ACHN (cell line): ENCODE measurements at places on chromosomes 4 and X.

GRCh38 chr4:12588582-12588981, 895.6 kb downstream of the RAB28 start:
- DNase-seq: no peak

GRCh38 chrX:20317873-20318272, 51.2 kb upstream of the RPS6KA3 start:
- DNase-seq: no peak

DNA sequence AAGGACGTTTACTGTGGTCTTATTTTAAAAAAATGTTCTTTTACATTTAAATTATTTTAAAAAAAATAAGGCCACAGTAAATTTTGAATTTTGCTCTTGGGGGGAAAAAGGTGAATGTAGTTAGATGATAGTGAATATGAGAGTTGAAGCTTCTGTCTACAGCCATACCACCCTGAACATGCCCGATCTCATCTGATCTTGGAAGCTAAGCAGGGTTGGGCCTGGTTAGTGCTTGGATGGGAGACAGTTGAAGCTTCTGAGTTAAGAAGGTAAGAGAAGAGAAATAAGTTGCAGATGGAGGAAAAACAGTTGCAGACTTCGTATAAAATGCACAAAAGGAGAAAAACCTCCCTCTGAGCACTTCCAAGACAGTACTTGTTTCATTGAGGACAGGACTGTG, 115.6 kb upstream of the NR3C2 start:
- no peak for DNase-seq

DNA sequence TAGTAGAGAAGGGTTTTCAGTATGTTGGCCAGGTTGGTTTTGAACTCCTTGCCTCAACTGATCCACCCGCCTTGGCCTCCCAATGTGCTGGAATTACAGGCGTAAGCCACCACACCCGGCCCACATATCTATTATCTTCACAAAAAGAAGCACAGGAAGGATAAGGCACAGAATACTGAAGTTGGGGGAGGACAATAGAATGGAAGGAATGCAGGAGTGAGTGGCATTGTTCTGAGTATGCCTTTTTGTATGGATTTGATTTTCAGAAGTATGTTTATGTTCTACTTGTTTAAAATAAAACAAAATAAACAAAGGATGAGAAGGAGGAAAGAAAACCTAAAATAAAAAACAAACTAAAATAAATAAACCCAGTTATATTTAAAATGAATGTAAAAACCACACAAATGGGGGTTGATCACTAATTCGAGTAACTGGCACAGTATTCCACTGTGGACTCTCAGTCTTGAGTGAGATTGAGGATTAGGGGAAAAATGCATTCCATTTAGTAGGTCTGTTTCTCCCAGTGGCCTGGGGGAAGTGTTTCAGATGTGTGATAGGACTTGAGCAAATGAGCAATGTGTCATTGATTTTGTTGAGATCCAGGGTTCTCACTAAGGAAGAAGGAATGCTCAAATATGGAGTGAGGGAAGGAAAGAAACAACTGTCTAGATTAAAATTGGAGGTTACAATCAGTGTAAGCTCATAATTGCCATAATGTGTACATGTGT, 109.0 kb upstream of the C1QTNF7 start:
- no peak for DNase-seq

DNA sequence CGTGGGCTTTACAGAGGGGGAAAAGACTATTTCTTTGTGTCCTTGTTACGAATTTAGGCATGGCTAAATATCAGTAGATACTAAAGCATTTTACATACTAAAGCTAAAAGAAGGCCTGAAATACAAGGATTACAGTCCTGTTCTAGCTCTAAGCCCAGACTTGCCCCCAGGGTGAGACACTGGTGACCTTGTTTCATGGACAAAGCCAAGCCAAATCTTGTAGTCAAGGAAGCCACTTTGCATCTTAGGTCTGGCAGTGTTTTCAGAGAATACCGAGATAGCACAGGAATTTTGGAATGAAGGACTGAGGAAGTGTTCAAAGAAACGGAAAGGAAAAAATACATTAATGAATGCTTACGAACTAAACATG, 733 bp upstream of the G3BP2 start:
- no peak for DNase-seq

DNA sequence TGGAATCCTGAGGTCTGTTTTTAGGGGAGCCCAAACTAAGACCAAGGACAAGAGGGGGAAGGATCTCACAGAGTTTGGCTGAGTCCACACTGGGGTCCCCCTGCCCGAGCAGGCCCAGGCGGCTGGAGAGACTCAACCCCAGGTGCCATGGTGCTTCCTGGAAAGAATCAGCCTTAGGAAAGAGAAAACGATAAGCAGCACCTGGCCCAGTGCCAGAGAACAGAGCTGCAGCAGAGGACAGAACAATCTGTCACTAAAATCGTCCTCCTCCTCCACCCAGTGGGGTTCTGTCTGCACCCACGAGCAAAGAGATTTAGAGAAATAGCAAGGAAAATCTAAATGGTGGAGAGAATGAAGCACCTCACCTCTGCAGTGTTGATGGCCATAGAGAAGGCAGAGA, 470.5 kb downstream of the BCOR start:
- no peak for DNase-seq

DNA sequence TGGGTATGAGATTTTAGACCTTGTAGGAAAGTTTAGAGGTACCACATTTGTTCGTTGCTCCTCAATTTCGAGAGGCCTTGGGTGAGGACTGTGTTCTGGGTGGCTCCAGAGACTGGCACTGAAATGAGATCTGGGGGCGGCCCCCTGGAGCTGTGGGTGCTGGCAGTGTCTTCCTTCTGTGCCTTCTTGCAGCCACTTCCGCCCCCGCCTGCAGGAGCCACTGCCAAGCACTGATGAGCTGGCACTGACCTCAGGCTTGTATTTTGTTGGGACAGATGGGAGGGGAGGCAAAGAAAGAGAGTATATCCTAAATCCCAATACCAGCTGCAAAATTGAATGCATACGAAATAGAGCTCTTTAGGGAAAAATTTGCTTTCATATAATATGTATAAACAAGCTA, 64.5 kb upstream of the CLDN34 start:
- DNase-seq: no peak

GRCh38 chr4:4408132-4408523, 21.2 kb downstream of the NSG1 start:
- DNase-seq: no peak

- no peak for DNase-seq
Measured at GRCh38 chr4:124028182-124028581, 631.6 kb downstream of the SPRY1 start.

DNA sequence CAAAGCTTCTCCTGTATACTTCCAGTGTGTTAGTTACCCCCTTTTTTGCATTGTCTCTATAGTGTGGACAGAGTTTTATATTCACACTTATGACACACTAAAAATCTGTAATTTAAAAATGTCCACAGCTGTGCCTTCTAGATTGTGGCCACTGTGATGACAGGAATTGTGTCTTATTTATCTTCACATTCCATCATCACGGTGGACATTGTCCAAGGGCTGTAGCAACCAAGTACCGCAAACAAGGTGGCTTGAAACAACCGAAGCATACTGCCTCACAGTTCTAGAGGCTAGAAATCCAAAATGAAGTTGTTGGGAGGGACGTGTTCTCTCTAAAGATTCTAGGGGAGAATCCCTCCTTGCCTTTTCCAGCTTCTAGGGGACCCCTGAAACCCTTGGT, 32.3 kb downstream of the CHRNA9 start:
- no peak for DNase-seq

DNA sequence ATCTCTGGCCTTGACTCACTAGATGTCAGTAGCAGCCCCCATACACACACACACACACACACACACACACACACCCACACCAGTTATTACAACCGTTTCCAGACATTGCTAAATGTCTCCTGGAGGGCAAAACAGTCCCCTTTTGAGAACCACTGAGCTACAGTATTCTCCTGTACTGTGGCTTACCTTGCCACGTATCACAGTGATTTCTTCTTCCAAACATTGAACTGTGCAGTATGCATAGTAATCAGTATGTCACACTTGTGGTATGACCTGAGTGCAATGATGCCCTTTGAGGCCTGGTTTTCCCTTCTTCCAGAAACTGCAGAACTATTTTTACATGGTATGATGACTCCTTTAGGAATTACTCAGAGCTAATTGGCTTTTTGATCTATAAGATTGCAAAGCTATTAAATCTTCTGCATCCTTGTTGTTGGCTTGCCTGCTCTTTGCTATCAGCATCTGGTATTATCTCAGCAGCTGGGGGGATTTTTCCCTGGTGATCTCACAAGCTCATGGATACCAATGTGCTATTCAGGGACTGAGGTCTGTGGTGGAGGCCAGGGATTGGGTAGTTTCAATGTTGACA, 3.6 kb upstream of the THOC2 start:
- DNase-seq: peak; percentile 1

DNA sequence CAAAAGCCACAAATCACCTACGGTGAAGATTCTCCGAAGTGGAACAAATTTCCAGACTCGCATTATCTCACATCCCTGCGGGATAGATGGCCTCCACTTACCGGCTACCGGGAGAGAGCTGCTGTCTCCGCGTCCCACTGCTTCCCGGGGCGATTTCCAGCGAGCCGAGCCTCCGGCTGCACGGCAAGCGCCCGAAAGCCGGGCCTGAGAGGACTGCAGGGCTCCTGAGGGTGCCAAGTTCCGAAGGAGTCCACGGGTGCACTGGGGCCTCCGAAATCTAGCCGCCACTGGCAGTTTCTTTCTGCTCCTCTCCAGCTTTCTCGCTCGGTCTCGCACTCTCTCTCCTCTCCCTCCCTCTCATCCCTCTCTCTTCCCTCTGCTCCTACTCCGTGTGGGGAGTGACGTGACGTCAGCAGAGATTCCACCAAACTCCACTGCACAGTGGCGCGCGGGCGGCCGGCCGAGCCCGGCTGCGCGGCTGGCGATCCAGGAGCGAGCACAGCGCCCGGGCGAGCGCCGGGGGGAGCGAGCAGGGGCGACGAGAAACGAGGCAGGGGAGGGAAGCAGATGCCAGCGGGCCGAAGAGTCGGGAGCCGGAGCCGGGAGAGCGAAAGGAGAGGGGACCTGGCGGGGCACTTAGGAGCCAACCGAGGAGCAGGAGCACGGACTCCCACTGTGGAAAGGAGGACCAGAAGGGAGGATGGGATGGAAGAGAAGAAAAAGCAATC, 14.0 kb upstream of the PITX2 start:
- DNase-seq: peak; percentile 86

GRCh38 chrX:41076742-41077141, 8.5 kb upstream of the USP9X start:
- DNase-seq: no peak

DNA sequence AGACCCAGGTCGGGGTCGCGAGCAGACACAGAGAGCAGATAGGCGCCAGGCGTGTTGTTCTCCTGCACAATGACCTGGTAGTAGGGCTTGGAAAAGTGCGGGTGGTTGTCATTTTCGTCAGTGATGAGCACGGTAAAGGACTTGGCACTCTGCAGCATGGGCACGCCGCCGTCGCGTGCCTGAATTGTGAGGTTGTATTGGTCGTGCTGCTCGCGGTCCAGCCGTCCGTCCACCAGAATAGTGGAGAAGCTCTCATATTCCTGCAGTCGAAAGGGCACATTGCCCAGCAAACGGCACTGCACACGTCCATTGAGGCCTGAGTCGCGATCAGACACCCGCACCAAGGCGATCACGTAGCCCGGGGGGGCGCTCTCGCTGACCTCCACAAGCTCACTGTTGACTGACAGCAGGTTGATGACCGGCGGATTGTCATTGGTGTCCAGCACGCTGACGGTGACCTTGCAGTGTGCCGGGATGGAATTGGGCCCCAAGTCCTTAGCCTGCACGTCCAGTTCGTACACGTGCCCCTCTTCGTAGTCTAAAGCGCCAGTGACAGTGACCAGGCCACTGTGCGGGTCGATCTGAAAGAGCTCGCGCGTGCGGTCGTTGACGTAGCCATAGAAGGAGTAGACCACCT, 2.8 kb downstream of the PCDH19 start:
- DNase-seq: no peak

GRCh38 chr4:149972407-149972806, 105.8 kb upstream of the DCLK2 start:
- DNase-seq: no peak

GRCh38 chr4:4585012-4585670, 43.3 kb upstream of the STX18 start:
- DNase-seq: no peak

GRCh38 chr4:87339440-87339839, 16.8 kb upstream of the HSD17B13 start:
- no peak for DNase-seq

- no peak for DNase-seq
Measured at GRCh38 chr4:108272046-108272445, 103.3 kb upstream of the LEF1 start.

DNA sequence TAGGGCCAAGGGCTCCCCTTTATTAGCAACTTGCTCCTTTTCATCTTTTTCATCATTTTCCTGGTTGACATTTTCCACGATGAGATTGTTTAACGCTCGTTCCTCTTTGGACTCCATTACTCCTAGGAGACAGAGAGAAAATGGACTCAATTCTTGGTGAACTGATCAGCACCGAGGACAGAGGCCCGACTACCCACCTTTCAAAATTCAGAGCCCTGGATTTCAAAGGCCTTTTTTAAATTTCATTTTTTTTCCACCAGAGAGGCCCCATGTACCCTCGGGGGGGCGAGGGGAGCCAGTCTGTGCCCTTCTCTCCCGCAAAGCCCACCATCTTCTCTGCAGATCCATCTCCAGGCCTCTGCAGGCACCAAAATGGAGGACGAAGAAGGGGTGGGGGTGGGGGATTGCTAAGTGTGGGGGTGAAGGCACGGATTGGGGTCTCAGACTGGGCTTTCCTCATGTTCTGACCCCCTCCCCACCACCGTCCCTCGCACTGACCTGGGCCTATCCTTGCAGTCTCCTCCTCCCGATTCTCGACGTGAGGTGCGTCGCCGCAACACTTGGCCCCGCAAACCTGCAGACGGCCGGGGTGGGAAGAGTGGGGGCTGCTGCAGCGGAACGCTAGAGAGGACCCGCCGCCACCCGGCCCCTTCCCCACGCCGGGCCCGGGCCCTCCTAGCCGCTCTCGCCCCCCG, 783 bp downstream of the BEX2 start:
- no peak for DNase-seq

GRCh38 chrX:37946197-37946596, 60.2 kb upstream of the SYTL5 start:
- DNase-seq: no peak

- DNase-seq: peak; percentile 54
Measured at GRCh38 chr4:48445704-48446103, 37.4 kb upstream of the SLC10A4 start.

DNA sequence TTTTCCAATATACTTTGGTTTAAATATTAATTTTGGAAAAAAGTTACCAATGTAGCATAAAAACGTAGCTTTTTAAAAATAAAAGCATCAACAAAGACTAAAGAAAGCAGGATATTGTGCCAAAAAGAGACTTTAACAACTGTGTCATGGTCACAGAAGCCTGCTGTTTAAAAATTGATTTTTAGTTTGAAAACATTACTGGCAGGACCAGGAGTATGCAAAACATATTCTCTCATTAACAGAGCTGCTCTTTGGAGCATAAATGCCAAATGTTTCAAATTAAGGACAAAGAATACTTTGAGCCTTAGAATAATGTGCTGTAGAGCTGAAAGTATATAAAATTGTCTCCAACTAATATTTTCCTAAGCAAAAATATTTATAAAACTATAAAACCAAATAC, 279.0 kb downstream of the ARAP2 start:
- no peak for DNase-seq
